ENCODE measurements at places on chromosomes 11 and 22. TPM values are rescaled to one million over a fixed set of nuclear protein-coding genes. Genes with fewer than 3 reads are reported as not detected.

CTSD gene
- 367 TPM for total RNA-seq

IGLL5 gene
- total RNA-seq = not detected

DNA sequence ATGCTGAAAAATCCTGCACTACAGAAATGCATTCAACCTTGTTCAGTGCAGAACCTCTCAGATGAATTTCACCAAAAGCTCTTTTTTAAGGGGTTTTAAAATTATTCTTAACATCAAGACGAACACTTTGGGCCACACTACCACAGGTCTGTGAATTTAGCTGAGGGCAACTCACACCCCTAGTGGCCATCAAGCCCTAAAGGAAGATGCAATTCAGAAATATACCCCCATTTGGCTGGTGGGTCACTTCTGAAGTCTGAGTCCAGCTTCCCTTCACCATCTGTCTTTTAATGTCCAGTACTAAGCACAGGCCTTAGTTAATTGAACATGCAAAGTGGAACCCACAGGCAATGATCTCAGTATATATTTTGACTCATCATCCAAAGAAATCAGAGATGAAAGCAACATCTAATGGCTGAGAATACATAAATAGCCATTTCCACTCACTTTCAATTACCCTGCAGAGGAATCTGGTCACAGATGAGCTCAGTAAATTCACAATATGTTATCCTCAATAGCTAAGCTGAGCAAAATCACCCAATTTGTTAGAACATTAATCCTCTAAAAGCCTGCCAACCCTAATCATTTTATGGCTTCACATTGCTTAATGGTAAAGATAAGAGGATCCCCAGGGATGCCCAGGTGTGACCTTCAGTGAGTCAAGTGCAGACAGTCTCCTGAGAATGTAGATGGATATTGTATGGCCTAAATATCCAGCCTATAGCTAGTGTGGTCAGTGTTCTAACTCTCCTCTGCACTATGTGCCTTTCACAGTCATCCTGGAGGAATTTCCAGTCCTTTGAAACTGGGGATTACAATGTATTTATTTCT, 50.3 kb downstream of the FAM76B start:
- H3K4me1 ChIP-seq = no peaks in the 10 kb centered on the region
- H3K36me3 ChIP-seq = no peaks in the 10 kb centered on the region
- H3K27me3 ChIP-seq = peaks cover 7% of the 10 kb centered on the region
- DNase-seq = no peak
- no peak overlapping the region for H3K4me3 ChIP-seq

TLCD5 gene
- 9.6 TPM for total RNA-seq

VPREB3 gene
- not detected for total RNA-seq

DNA sequence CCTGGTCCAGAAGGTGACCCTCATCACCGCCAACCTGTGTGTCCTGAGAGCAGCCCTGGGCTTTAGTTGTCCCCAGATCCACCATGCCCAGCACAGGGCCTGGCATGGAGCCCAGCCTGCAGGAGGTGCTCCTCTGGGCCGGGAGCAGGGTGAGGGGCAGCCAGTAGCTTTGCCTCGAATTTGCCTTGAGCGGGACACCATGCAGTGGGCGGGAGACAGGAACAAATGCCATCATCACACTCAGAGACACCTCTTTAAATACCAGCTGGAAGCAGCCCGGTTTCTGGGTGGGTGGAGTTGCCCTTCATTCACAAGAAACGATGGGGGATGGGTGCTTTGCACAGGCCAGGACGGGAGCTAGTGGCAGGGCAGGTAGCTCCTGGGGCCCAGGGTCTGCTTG, 19.3 kb downstream of the FLRT1 start:
- H3K27me3 ChIP-seq = no peaks in the 10 kb centered on the region
- H3K4me1 ChIP-seq = no peaks in the 10 kb centered on the region
- H3K36me3 ChIP-seq = peaks cover 6% of the 10 kb centered on the region
- H3K27ac ChIP-seq = no peak overlapping the region
- no peak overlapping the region for H3K4me3 ChIP-seq
- no peak for DNase-seq
